Suppressor macrophage treated with lipopolysaccharide for 1 hour (primary cell): ENCODE measurements at places on chromosomes 2 and 18.

DNA sequence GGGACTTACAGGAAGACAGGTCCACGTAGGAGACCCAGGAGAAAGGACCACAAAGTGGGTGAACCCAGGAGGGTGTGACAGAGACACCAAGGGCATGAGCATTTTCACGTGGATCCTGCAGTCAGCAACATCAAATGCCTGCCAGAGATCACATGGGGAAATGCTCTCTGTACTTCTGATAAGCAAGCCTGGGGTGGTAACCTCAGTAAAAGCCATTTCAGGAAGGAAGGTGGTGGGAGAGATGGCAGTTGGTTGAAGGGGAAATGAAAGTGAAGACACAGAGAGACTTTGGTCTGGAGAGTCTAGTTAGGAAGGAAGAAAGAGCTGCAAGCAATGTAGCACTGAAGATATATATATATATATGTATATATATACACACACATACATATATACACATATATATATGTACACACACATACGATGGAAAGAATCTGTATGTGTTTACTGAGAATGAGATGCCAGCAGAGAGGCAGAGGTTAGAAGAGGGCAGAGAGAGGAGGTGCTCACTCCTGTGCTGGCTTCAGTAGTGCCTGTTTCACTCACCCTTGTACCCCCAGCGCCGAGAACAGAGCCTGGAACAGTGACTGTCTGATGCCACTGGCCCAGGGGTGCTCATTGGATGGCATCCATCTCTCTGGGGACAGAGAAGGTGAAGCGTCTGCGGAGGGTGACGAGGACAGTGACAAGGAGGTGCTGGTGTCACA lies 314.9 kb downstream of the AFF3 start:
- peak; percentile 47 for DNase-seq

GRCh38 chr2:156491176-156491575 lies 55.0 kb downstream of the GPD2 start:
- no peak for DNase-seq

DNA sequence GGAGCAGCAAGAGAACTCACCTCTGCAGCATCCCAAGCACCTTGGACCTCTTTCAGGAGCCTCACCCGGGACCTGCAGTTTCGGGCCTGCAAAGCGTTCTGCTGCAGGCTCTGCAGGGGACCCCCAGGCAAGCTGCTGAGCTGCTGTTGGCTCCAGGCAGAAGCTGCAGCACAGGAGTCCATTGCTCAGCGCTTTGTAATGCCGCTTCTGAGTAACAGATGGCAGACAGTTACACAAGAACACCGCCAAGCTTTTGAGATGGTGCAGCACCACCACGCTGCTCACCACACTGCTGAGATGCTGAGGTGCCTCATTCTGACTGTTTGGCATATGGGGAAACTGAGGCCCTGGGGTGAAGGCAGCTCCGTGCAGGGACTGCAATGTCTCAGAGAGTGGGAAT lies 1.9 kb upstream of the GALNT14 start:
- no peak for DNase-seq

GRCh38 chr18:55013685-55014084 lies 54.4 kb upstream of the CCDC68 start:
- DNase-seq: no peak

GRCh38 chr2:161998857-161999256 lies 75.2 kb downstream of the DPP4 start:
- DNase-seq: no peak

GRCh38 chr2:98564541-98565132 lies 43.7 kb downstream of the COA5 start:
- DNase-seq: no peak

DNA sequence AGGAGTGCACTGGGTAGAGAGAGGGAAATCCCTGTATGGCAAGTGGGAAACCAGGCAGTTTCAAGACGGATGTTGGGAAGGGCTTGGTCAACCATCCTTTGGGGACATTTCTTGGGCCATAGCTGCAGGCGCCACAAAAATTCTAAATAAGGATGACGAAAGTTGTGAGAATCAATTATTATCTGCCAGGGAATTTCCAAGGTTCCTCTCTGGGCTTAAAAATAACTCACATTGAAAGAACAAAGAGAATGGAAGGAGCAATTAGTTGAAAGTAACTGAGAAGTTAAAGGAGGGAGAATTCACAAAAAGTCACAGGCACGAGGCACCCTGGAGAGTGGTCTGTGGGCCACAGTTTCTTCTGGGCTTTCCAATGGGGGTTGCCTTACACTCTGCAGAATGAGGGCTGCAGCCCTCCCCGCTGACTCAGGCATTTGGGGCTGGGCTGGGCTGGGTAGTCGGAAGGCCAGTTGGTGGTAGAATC lies 195.7 kb downstream of the SMAD7 start:
- peak; percentile 66 for DNase-seq

GRCh38 chr2:159076241-159076640 lies 107.8 kb downstream of the TANC1 start:
- DNase-seq: no peak

- DNase-seq: no peak
These were observed 72.3 kb downstream of the TANK start for GRCh38 chr2:161232571-161232970.

- DNase-seq: no peak
These were observed 5.8 kb downstream of the TBC1D8 start for GRCh38 chr2:101145406-101145805.
